ENCODE measurements at places on chromosomes 11 and 22.
A peak's percentile ranks its signal among the peaks of the same experiment; 100 is the strongest.

- no peak for DNase-seq
Observed at GRCh38 chr22:26463688-26464087, 19.9 kb downstream of the HPS4 start.

DNA sequence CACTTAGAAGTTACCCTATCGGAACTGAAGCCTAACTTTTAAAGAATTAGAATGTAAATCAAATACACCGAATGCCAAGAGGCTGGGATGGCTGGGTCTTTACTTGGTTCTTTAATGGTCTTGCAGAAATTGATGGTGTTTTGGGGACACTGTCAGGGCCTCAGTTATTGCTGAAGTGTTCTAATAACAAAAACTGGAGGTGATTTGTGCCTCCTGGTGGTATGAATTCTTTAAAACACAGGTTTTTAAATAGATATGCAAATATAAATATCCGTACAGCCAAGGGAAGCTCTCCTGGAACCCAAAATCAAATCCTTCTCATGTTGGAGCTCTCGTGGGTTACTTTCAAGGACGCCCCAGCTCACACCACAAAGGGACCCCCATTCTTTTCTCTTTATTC, 19.3 kb upstream of the TMPRSS5 start:
- no peak for DNase-seq

DNA sequence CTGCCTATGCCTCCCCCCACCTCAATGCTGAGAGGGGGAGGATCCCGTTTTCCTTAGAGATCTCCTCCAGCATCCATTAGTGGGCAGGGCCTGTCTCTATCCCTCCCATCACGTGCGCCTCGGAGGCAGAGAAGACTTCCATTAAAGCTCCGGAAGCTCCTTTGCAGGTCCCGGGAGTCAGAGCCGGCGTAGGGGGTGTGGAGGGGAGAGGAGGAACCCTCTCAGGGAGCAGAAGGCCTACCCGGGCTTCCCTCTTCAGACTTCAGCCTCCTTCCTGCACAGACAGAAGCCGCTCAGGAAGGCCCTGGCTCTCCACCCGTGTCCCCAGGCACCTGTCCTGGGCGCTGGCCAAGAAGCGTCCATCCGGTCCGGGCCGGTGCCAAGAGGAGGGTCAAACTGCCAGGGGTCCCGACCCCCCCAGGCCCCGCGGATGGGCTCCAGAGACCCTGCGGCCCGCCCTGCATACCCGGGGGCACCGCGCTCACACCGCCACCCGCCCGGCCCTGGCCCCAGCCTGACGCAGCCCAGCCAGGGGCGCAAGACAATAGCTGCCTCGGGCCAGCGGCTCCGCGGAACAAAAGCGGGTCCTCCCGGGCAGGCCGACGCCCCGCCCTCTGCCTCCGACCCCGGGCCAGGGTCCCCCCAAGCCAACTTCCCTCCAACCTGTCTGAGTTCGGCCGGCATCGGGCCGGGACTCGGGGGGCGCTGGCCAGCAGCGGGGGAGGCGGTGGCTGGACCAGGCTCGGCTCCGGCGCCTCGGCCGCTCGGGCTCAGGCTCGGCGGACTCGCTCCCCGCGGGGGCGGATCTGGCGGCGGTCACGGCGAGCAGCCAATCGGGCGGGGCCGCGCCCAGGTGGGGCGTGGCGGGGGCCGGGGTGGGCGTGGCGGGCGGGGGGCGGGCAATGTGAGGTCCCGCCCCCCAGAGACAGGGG, 29.9 kb downstream of the ARVCF start:
- peak; percentile 63 for DNase-seq

- no peak for DNase-seq
Observed at GRCh38 chr11:816433-816779, 2.3 kb upstream of the PNPLA2 start.

GRCh38 chr11:108226036-108226435, 3.2 kb downstream of the ATM start:
- no peak for DNase-seq

GRCh38 chr22:31958625-31959239, 14.4 kb downstream of the YWHAH start:
- DNase-seq: no peak

DNA sequence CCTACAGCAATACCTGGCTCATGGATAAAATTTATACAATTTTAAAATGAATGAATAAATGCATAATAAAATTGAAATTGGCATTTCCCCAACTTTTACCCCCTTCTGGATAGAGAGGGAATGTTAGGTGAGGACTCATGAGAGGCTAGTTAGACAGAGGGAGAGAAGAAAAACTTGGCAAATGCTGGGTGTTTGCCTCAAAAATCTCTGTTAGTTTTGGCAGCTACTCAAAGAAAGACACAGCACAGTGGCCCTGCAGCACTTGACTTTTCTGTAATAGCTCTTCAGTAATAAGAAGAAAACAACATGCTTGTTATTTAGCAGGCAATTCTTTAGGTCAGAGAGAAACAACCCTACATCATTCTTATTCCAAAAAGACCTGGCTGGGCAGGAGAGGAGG, 20.7 kb upstream of the IZUMO1R start:
- DNase-seq: no peak

- no peak for DNase-seq
Observed at GRCh38 chr11:110121204-110121603, 28.0 kb downstream of the ZC3H12C start.

DNA sequence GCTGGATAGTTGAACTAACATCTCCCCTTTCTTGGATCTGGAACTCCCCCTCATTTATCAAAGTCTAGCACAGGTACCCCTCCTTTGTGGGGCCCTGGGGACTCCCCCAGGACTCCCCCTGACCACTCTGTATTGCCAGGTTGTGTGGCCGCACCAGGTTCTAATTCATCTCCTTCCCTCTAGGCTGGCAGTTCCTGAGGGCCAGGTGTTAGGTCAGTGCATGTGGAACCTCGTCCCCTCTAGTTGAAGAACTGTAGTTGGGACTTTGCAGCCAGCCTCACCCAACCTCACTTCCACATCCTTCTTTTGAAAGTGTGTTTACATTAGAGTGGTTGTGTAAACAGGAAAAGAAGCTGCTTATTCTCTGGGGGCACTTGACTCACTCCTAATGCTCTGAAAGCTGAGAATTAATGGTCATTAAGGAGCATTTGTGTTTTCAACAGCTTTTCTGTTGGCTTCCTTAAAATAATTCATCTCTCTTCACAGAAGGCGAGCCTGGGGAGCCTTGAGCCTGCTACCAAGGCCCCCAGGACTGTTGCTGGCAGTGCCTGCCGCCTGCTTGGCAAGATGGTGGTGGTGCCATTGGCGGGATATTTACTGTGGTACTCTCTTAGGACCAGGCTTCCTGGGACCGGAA, 11.8 kb downstream of the UPB1 start:
- DNase-seq: no peak

GRCh38 chr11:108536783-108537182, 38.6 kb upstream of the POGLUT3 start:
- DNase-seq: no peak

- DNase-seq: no peak
Observed at GRCh38 chr11:70315716-70316115, 45.2 kb downstream of the PPFIA1 start.

DNA sequence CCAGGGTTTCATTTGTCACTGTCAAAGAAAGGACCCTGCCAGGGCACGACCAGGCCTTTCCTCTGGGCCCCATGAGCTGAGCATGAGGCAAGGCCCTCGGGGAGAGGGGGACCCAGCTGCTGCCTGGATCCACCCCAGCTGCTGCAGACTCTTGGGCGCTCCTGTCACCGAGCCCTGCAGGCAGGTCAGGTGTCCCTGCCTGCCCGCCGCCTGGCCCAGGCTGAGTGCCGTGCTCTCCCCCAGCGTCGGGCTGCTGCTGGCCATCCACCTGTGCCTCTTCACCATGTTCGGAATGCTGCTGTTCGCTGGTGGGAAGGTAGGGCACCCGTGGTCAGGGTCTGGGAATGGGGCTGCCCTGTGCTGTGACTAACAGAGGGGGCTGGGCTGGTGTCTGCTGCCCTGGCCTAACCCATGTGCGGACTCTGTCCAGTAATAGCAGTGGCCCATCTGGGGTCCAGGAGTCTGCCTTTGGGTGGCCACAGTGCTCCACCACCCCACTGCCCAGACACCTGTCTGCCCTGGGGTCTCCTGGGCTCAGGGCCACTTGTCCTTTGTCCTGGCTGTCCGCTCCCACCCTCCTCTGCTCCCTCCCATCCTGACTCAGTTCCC, 15.0 kb downstream of the TPCN2 start:
- DNase-seq: no peak

- DNase-seq: peak; percentile 36
Observed at GRCh38 chr22:38766076-38766777, 10.4 kb upstream of the SUN2 start.
